Natural killer cell (primary cell): ENCODE measurements at places on chromosomes 5 and 9. TPM values are rescaled to one million over a fixed set of nuclear protein-coding genes. Genes with fewer than 3 reads are reported as not detected.

Gene ORM1
- not detected for total RNA-seq

Gene PHPT1
- 67.7 TPM for total RNA-seq

Gene COL15A1
- total RNA-seq: 0.18 TPM

Gene FBP2
- total RNA-seq: not detected

Gene ARHGEF39
- total RNA-seq: 3.2 TPM

Gene PPP3R2
- total RNA-seq: not detected

Gene RANBP3L
- not detected for total RNA-seq

Gene ZCCHC7
- total RNA-seq: 42.4 TPM

Gene S1PR3
- 1.1 TPM for total RNA-seq

Gene PCDHGB7
- 1.6 TPM for total RNA-seq

Gene GABBR2
- not detected for total RNA-seq

Gene CA9
- not detected for total RNA-seq

- no peak for DNase-seq
These were observed 93.8 kb downstream of the ZNF354C start for GRCh38 chr5:179153921-179154345.

DNA sequence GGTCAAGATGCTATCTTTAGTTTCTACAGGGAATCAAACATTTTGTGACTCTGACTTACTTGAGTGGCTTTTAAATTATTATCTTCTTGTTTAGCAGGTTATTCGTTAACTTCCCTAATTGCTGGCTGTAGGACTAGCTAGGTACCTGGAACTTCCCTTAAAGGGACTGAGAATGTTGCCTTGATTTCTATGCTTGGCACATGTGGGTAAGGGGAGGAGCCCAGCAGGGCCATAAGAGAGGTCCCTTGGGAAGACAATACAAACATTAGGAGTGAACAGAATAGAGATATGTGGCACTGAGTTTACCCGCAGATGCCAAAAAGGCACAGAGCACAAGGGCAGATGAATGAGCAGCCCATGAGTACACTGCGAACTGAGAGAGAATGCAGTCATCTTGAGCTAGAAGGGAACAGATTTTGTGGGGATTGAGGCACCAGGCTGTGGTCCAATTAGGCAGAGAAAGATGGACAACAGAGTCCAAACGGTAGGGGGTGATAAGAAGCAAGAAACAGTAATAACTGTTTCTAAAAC, 9.8 kb downstream of the CKMT2 start:
- DNase-seq: no peak

DNA sequence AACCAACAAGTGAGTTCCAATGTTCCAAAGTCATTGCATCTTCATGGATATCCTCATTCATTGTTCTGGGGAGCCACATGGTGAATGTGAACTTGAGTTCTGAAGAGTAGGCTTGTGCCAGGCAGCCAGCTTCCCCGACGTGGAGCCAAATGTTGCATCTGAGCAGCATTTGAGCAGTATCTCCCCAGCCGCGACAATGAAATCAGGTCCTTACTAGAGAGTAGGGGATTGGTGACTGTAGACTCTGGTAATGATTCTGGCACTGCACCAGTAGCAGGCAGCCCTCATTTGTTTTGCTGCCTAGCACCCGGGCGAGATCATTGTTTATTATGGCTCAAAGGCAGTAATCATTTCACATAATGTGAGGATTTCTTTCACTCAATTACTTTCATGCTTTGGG, 451.4 kb upstream of the C9orf72 start:
- DNase-seq: no peak

DNA sequence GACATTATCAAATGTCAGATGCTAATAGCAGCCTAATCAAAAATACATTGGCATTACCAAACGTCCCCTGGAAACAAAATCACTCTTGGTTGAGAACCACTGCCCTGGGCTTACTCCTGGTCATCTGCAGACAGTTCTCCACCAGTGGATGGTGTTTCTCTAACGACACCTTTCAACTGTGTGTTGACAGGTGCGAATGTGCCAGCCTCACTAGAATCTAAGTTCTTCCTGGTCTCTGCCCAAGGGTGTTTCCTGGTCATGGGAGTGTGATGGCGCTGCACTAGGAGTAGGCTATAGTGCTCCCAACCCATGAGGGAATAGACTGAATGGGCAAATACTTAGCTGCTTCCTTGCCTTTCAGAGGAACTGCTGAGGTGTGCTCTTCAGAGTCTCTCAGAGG, 105.9 kb downstream of the MRPS27 start:
- no peak for DNase-seq

DNA sequence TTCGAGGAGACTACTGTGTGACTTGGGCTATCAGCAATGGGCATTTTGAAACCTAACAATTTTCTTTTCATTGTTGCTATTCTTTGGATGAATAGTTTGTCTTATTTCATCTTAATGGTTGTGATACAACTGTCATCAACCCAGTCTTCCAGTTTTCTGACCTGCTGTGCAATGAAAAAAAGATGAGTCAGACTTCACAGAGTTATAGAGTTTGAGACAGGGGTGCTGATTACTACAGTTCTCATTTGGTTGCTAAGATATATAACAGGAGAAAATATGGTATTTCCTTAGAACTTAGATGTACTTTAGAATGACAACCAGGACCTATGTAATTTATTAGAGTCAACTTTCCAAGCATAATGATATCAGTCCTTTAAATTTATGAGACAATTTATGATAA, 564.4 kb upstream of the NUDT12 start:
- no peak for DNase-seq

- DNase-seq: no peak
These were observed 90.8 kb downstream of the MACROH2A1 start for GRCh38 chr5:135308245-135308644.

DNA sequence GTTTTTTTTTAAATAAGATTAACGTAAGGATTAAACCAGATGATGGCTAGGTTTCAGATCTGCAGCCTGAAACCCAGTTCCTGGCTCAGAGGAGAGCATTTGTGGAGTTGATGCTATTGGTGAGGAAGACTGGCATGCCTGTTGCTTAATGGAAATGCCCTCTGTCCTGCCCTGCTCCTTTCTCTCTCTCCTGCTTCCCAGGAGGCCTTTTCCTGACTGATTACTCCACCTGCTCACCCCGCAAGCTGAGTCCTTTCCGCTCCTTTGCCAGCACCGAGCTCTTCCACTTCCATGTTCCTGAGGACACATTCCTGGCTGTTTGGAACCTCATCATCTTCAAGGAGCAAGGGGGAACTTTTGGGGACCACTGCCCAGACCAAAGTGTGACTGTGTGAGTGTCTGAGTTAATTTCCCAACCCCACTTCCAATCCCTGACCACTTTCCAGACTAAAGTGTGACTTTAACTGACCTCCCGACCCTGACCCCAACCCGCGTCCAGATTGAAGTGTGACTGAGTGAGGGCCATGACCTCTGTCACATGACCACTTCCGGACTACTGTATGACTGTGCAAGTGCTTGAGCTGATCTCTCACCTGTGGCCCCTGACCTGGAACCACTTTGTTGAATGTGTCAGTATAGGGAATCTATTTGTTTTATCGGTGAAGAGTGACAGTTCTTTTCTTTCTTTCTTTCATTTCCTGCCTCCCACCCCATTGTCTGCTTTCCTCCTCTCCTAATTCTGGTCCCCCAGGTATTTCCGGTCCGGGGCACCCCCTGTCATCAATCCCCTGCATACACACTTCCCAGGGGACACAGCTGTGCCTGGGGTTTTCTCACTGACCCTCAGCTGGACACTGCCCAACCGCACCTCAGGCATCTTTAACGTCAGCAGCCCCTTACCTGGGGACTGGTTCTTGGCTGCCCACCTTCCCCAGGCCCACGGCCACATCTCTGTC, 5.5 kb downstream of the TMEM8B start:
- no peak for DNase-seq

DNA sequence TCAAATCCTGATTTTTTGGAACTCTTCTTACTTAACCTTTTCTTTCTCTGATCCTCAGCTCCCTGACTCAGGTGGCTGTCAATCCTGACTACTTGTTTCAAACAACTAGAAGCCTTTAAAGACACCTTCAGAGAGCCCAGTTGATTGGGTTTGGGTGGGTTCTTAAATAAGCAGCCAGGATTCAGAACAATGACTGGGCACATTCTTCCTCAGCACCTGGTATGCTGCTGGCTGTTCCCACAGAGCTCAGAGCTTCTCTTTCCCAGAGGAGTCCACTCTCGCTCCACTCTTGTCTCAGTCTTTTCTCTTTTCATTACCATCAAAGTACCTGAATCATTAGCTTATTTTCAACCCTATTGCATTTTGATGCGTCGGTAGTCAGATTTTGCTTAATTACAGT, 22.5 kb downstream of the PCSK5 start:
- DNase-seq: no peak

GRCh38 chr9:99432075-99432474, 210.0 kb downstream of the SEC61B start:
- DNase-seq: no peak

GRCh38 chr5:102818345-102818744, 63.2 kb downstream of the PAM start:
- DNase-seq: no peak

DNA sequence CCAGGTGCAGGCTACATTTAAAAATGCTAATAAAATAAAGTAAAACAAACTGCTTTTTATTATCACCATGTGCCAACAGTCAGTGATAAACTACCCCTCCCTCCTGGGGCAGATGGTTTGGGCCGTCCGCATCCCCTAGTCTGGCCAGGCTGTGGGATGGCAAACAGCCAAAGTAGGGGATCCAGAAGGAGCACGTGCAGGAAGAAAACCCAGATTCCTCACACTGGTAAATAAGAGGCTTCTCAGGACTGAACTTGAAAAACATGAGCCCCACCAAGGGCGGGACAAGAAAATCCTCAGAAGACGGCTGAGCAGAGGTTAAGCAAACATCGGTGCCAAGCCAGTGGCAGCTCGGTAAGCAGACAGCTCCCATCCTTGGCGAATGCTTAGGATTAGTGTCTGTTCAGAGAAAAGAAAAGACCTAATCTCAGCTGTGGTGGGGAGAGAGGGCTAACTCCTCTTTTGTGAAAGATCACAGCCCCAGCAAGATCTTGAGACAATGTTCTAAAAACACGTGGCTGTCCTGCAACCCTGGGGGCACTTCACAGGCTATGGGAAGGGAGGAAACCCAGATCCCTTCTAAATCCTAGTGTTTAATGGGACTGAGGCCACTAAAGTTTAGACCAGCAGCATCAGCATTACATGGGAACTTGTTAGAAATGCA, 46.5 kb upstream of the GDNF start:
- no peak for DNase-seq

- DNase-seq: no peak
These were observed 901.0 kb upstream of the CTNND2 start for GRCh38 chr5:12805165-12805698.

DNA sequence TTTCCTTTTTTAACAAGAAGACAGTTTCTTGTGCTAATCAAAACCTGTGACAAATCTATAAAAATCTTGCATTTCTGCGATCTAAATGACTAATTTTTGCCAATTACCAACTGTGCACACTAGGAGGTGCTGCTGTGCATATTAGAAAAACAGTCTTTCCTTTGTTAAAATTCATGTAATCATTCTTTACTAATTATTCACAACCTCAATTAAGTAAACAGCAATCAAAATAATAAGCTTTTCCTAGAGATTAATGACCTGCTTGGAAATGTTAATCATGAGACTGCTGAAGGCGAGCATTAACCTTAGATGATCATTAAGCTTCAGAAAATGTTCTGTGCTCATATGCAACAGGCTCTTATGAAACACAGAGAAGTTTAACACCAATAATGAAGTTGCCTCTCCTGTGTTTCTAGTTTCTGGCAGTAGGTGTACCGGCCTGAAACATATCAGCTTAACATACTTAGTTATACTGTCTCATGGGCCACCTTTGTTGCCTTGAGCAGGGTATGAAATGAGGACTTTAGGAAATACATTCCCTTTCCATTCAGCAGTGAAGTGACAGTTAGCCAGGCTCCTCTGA, 17.7 kb downstream of the RFESD start:
- DNase-seq: no peak

GRCh38 chr9:131815970-131816873, 76.3 kb upstream of the RAPGEF1 start:
- no peak for DNase-seq

GRCh38 chr5:98570661-98571191, 202.7 kb upstream of the RGMB start:
- DNase-seq: no peak

GRCh38 chr5:132486318-132487094, 4.1 kb downstream of the IRF1 start:
- DNase-seq: peak; percentile 22

DNA sequence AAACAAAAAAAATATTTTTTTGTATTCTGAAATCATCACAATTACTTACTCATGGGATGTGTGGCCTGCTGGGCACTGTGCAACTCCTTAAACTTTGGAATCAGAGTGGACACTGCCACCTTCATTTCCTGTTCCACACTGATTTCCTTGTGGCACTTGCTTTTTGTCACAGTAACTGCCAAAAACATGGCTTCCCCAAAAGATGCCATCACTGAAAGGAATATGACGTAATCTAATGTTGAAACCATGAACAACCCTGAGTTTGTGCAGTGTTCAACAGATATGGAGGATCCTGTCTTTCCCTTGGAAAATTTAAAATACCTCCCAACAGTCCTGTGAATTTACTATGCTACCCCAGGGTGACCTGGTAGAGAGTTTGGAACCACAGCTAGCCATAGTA, 12.6 kb upstream of the IL12B start:
- DNase-seq: no peak
